IPS-NIHi11 (cell line): ENCODE measurements at places on chromosomes 5 and 9.

DNA sequence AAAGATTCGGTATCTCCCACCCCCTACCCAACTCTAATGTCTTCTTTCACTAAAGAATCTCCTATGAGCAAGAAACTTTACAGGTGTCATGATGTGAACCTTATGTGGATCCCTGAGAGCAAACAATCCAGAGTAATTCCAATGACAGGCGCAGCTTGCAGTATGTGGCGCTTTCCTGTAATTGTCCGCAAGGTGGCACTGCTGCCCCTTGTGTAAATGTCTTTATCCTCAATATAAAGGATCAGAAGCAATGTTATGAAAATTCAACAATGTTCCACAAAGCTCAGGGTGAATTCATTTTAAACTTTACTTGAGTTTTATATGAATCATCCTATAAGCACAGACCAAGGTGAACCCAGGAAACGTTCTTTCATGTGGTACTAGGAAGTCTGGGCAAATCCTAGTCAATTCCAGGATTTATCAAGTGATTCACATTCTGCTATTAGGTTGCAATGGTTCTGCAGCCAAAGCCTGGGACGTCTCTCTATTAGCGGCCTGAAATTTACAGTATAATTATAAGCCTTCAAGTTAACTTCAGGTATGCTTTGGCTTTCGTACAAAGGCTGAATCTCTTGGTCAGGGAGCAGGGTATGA lies 113.7 kb downstream of the TRPM6 start:
- DNase-seq, result peak; percentile 65

DNA sequence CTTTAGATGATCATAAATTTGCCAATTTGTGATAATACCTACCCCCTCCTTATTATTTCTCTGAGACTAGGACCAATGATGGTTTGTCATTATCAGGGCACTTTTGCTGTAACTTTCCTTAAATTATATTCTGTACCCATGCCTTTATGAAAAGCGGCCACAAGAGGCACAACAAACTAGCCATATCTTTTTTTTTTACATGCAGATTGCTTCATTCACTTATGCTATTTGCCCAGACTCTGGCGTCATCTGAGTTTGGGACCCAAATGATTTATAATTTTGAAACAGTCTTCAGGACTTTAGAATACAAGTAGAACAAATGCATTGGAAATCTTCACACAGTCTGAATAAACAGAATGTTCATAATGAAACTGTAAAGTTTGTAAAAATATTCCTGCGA lies 408.1 kb downstream of the MAT2B start:
- no peak for DNase-seq

- peak; percentile 88 for DNase-seq
Measured at GRCh38 chr9:128733256-128733655, 9.3 kb upstream of the ZDHHC12 start.

DNA sequence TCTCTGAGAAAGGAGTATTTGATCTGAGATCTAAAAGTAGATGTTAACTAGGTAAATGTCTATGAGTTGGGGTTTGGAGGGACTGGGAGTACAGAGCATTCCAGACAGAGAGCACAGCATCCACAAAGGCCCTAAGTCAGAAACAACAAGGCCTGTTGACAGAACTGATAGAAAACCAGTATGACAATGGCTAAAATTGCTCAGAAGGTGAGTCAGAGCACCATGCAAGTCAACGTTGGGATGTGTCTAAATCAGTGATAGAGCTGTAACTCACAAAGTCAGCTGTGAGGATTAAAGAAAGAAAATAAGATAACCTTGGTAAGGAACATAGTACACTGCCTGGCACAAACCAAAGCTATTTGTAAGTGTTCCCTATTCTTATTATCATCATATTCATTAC lies 124.0 kb downstream of the CETN3 start:
- DNase-seq, result no peak

DNA sequence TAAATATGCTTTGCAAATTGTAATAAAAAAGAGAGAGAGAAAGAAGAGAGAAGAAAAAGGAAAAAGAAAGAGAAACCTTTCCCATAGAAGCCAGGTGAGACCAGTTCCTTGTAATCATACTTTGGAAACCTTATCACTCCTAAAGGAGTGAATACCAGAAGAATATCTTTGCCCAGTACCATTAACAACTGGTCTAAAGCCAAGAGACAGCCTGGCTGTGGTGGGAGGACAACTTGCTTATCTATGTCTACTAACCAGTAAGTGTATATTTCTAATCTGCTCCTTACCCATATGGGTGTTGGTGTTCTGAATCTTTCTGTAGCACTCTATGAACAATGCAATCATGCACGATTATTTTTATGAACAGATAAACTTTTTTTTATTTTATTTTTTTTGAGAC lies 10.5 kb upstream of the TXN start:
- no peak for DNase-seq

GRCh38 chr5:87877495-87877894 lies 391.1 kb downstream of the TMEM161B start:
- no peak for DNase-seq

DNA sequence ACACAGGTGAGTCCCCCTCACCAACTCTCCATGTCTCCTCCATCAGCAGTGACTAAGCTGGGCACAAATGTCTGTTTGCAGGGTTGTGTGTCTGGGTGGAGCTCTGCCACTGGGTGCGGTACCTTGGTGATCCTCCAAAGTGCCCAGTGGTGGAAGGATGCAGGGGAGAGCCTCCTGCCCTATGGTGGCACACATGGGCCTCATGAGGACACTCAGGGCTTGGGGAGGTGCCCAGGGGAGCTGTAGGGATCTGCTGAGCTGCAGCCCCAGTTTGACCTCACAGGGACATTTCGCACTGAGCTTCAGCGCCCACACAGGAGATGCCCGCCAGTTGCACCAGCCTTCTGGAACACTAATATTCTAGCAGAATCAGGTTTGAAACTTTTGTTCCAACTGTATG lies 29.5 kb downstream of the S1PR3 start:
- no peak for DNase-seq

- no peak for DNase-seq
Measured at GRCh38 chr5:164202338-164202737, 696.9 kb downstream of the MAT2B start.

DNA sequence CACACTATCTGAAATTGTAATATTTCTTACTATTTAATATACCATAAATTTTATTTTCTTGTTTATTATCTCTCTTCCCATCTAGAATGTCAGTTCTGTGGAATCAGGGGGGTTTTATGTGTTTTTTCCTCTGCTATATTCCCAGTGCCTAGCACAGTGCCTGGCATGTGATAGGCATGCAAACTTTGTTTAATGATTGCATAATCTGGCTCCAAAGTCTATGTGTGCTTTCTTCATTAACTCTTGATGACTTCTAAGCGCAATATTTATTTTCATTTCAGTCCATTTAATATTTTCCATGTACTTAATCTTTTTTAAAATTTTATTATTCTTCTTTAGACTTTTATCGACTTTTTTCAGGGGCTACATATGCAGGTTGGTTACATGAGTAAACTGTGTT lies 60.4 kb upstream of the CDK5RAP2 start:
- DNase-seq, result no peak

- DNase-seq, result no peak
Measured at GRCh38 chr9:36323926-36324325, 65.7 kb upstream of the GNE start.

- no peak for DNase-seq
Measured at GRCh38 chr5:57600321-57600720, 117.7 kb upstream of the ACTBL2 start.
